ENCODE measurements at places on chromosomes 3 and 15.

- DNase-seq = no peak
Measured at GRCh38 chr15:57312318-57313133, 63.8 kb upstream of the CGNL1 start.

DNA sequence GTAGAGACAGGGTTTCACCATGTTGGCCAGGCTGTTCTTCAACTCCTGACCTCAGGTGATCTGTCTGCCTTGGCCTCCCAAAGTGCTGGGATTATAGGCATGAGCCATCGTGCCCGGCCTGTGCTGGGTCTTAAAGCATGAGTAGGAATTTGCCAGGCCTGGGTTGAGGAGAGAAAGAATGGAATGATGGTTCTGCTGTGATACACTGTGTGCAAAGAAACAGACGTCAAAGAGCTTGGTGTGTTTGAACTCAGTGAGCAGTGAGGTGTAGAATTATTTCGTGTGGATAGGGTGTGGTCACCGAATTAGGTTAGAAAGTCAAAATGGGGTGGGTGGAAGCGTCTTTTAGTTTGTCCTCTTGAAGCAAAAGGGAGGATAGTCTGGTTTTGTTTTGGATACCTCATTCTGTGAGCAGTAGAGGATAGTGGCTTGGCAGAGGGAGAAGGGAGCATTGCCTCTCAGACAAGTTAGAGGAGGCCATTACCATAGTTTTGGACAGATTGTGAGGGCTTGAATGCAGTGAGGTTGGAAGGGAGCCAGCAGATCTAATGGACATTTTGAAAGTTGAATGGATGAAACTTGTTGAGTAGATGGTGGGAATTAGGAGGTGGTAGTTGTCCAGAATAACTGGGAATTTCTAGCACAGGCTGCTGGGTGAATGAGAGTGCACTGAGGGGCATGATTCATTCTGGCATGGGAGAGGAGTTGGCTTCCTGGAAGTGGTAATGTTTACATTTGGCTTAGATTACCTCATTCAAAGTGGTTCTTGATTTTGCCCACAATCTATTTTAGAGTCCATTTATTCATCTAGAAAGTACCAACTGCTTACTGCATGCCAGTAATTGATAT is 27.2 kb downstream of the AKAP13 start:
- peak; percentile 51 for DNase-seq

- DNase-seq = peak; percentile 95
Measured at GRCh38 chr3:133475245-133476010, 75.6 kb downstream of the BFSP2 start.

GRCh38 chr3:106717178-106717780 is 660.0 kb upstream of the CCDC54 start:
- no peak for DNase-seq

DNA sequence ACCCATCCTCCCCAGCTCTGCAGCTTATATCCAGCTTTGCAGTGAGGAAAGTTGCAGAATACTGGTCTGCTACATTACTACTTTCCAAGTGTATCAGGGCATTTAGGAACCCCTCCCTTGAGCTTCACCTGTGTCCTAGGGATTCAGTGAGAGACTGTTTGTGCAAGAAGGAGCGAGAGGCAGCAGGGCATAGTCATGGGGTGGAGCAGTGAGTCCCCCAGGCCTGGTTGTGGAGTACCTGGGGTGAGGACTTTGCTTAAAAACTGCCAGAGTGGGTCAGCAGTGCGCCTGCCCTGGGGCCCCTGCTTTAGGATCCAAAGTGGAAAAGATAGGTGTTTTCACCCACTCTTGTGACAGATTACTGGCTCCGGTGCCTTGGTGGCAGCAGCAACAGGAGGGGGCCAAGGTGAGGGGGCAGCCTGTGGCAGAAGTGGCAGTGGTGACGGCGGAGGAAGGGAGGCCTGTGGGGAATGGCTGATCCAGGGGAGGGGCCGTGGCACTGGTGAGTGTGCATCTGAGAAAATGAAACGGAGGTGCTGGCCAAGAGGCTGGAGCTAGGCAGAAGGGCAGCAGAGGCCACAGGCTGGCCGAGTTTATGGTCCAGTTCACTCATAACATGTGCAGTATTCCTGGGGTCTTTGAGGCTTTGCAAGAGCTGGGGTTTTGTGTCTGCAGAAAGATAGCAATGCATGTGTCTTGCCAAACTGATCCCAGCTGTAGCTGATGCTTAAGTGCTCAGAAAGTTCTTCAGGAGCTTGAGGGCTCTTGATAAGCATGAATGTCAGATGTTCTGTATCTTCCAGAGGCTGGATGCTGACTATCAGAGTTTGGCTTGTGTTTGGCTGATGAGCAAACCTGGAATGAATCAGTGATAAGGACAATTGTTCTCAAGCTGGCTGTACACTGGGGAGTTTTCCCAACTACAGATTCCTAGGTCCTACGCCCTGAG is 43.4 kb downstream of the GOLGA6A start:
- DNase-seq = no peak

DNA sequence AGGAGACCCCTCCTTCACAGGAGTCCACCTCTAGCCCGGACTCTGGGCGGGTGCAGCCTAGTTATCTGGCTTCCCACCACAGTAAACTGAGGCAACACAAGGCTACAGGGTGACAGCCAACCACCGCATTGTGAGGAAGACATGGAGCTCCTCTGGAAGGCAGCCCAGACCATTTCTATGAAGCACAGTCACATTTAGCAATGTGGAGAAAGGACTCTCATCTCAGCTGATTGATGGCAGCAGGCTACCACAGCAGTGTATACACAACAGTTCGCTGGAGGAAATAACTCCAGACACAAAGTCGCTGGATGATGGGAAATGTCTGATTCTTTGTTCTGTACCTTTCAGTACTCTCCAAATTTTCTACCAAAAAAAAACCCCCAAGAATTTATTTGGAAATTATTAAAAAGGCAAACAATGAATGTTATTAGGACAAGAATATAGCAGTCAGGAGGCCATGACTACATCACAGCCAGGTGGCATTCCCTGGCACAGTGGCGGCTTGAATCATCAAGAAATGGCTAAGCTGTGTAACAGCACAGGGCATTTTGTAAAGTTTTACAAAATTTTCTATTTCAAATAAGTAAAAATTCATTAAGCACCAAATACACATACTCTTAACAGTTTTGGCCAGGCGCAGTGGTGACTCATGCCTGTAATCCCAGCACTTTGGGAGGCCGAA is 40.1 kb downstream of the FAN1 start:
- DNase-seq = no peak

- DNase-seq = no peak
Measured at GRCh38 chr15:25690673-25691543, 172.2 kb downstream of the ATP10A start.

GRCh38 chr15:28911310-28911931 is 25.6 kb downstream of the APBA2 start:
- DNase-seq = no peak

GRCh38 chr15:86178845-86179244 is 99.2 kb downstream of the AGBL1 start:
- DNase-seq = no peak

DNA sequence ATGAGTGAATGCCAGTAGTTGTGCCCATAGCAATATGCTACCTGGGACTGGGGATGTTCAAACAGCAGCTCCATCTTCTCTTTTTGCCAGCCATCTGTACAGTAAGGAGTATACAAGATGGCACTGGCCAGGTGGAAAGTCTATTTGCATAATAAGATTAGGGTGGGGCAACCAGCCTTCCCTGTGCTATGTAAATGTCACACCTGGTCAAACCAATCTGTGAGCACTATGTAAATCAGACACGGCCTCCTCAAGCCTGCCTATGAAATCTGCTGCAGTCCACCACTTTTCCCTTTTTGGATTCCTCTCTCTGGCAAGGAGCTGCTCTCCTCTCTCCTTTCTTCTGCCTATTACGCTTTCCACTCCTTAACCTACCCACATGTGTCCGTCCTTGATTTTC is 53.0 kb downstream of the C3orf80 start:
- no peak for DNase-seq

DNA sequence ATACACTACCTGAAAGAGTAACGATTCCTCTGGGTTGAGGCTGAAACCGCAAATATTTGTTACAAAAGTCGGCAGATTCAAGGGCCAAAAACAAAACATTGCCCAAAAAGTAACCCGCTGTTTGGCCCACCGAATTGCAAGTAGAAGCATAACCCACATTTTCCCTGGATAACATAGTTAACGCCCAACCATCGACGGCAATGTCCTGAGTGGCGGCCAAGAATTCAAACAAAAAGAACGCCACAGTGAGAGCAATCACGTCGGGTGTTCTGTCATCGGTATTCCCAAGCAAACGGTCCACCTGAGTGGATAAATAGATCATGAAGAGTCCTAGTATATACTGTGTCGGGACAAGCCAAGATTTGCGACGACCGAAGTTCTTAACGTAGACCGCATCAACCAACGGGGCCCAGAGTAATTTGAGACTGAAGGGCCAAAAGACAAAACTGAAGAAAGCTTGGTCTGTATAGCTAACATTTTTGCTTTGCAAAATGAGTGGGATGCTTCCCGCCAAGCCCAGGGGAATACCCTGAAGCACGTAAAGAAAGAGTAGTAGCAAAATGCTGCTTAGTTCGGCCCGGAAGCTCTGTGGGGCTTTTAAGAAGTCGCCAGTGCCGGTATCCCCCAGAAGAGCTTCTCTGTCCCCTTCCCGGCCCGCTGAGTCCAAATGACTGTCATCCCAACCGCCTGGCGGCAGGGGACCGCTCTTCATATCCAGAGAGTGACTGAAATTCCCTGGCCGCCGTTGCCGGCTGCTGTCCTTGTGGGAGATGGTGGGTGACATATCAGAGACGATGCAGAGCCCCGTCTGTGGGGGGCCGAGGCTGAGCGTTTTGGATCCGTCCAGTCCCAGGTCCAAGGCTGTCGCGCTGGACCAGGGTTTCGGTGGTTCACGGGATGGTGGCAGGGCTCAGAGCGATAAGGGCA is 750 bp downstream of the SLC33A1 start:
- DNase-seq = no peak

DNA sequence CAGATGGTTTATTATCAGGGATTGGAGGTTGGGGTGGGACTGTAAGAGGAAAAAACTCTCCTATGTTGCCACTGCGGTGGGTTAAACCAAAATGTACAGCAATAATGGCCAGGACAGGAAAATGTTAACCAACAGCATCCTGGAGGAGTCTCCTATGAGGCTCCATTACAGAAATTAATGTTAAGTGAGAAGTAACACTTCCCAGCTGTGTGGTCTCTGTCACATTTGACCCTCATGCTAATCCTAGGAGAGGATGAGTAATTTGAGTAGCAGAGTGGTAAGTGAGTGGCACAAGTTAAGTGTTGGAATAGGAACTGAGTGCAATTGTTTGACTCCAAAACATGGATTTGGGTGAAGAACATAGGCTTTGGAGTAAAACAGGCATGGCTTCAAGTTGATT is 39.0 kb downstream of the ARHGEF3 start:
- no peak for DNase-seq

DNA sequence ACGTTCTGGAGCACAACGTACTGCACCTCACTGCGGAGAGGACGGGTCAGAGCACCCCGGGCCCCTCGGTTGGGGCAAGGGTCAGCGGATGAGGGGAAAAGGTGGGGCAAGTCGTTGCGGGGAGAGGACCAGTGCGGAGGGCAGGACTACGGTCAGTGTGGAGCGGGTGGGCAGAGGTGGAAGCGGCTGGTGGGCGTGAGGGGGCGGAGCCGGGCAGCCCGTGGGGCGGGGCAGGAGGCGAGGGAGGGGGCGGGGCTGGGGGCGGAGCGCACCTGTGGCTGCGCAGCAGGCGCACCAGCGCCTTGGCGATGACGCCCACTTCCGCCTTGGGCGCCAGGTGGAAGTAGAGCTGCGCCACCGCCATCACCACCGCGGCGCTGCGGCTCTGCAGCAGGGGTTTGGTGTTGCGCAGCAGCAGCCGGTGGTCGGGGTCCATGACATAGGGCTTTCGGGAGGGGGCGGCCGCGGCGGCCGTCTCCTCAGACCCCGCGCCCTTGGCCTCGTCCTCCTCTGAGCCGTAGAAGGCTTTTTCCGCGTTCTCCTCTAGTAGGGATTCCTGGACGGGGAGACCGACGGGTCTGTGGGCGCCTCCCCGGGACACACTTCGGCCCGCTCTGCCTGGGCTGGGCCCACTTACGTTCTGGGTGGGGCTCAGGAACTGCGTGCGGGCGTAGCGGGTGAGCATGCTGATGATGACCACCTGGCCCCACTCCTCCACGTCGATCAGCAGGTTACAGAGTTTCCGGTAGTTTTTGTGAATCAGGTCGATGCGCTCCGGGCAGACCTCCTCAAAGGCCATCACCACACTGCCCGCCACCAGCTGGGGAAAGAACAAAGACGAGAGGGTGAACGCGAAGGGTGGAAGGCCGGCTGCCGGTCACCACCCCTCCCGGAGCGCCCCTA is 29.2 kb downstream of the AP3B2 start:
- DNase-seq = no peak

DNA sequence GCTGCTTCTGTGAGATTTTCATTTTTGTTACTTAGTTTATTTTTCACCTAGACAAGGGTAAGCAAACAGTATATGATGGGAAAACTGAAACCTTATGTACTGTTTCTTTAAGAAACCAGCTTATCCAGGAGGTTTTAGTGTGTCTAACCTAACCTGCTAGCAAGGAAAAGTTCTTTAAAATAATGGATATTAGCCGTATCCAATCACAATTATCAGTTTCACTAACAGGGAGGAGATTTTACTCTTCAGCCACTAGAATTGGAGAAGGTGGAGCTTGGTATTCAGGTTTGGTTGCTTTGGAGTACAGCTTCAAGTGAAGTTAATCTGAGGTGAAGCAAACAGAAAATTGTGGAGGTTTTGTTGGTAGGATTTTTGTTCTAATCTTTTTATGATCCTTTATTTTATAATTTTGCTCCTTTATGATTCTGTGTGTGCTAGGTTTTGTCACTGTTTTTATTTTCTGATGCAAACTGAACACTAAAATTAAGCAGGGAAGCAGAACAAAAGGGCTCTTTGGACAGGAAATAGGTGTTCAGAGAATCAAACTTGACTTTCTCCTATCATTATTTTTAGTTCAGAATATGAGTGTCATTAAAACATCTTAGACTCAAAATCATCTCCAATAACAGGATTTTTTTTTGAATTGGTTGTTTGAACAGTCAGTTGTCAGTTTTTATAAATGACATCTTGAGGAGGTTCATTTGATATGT is 13.0 kb downstream of the ZFAND6 start:
- DNase-seq = peak; percentile 87

DNA sequence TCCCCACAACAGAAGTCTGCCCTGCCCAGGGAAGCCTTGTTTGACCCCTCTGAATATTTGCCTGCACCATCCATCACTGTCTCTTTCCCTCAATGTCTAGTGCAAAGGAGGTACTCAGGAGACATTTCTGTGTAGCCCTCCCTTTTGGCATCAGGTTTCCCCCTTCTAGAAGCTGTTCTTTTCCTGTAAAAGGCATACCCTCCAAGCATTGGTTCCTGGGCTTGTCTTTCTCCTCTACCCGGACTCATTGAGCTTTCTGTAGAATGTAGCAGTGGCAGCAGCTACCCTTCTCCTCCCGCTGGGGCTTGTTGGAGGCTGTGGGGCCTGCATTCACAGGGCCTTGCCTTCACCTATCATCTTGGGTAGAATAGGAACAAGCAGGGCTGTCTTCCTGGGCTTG is 63.5 kb downstream of the CTDSPL start:
- DNase-seq = no peak

DNA sequence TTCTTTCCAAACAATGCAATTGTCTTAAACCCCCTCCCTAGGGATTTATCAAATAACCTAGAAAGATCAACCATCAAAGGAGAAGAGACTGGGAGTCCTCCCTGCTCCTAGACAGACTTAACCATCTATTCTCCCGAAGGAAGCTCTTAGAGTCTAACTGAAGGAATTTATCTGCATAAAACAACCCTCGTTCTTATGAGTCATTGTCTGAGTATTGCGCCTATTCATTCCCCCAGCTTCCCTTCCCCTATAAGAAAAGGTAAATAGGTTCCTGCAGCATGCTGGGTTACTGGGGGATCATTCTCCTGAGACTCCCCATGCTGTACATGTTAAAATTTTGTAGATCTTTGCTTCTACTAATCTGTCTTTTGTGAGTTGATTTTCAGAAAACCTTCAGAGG is 412.7 kb downstream of the OCA2 start:
- no peak for DNase-seq

- DNase-seq = no peak
Measured at GRCh38 chr15:22952796-22953579, 27.2 kb downstream of the CYFIP1 start.

Measured in SHP77 (cell line).